Body of pancreas (tissue), 4 donors: ENCODE measurements at places on chromosomes 12 and 14. TPM values are rescaled to one million over a fixed set of nuclear protein-coding genes. Genes with fewer than 3 reads are reported as not detected.

CHST11 gene
- total RNA-seq, result 4.6 TPM

PIGH gene
- total RNA-seq, result 30.1 TPM

DNA sequence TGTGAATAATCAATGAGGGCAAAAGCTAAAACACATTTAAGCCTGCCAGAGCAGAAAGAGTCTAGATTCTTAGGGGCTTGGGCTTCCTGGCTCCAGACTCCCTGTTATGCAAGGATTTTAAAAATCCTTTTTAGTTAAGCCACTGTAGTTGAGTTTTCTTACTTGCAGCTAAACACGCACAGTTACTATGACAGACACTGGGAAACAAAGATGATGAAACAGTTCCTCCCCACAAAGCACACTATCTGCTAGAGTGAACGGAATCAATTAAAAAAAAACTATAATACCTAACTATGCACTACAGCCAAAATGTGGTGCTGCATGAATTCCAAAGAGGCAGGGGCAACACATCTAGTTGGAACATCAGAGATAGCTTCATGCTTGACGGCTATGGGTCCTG, 28.2 kb downstream of the RPS6KA5 start:
- DNase-seq, result no peak

- DNase-seq, result no peak
These were observed 26.5 kb upstream of the PPP1R12A start for GRCh38 chr12:79961411-79961810.

GRCh38 chr12:106975993-106976658, 10.8 kb downstream of the MTERF2 start:
- no peak for DNase-seq
